ENCODE measurements at places on chromosomes 11 and 22.

GRCh38 chr11:46237248-46238077, 40.0 kb upstream of the CREB3L1 start:
- DNase-seq = no peak

GRCh38 chr11:63536669-63537292, at the start of gene PLAAT4:
Gene PLAAT4 (plus strand): TSS chr11:63536808. CDS start chr11:63536869, 61 bp downstream.
- no peak for DNase-seq

DNA sequence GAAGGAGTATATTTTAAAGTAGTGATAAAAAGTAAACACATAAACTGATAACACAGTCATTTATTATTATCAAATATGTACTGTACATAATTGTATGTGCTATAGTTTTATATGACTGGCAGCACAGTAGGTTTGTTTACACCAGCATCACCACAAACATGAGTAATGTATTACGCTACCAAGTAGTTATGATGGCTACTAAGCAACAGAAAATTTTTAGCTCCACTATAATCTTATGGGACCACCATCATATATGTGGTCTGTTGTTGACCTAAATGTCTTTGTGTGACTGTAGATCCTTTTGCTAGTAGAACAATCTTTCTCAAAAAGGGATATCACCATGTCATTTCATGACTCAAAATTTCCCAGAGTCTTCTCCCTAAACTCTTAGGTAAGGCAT, 93.5 kb downstream of the LARGE2 start:
- DNase-seq = no peak

DNA sequence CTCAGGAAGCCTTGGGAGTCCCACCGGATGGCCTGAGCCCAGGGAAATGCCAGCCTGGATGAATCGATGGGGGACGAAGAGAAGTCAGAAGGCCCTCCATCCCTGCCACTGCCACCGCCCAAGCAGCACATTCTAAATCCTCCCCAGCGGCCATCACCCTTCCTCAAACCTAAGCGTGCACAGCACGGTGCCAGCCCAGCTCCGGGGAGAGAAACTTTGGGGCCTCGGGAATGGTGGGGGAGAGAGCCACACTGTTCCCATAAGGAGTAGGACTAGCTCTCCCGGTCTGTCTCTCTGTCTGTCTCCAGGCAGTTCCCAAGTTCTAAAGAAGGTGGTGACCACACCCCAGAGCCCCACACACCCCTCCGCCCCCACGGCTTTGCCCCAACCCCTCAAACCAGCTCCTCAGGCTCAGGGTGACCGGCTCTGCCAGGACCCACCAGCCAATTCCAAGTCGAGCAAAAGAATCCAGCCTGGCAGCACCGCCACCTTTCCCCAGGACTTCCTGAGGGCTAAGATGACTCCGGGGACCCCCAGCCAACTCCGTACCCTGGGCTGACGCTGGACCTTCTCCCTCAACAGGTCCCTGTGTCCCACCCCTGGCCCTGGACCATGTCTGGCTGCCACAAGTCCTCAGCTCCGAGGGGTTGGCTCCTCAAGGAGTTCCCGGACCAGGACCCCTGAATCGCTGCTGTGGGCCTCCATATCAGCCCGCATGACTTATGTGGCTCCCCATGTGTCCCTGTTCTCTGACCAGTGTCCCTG, 2.7 kb downstream of the AHNAK start:
- DNase-seq = no peak

DNA sequence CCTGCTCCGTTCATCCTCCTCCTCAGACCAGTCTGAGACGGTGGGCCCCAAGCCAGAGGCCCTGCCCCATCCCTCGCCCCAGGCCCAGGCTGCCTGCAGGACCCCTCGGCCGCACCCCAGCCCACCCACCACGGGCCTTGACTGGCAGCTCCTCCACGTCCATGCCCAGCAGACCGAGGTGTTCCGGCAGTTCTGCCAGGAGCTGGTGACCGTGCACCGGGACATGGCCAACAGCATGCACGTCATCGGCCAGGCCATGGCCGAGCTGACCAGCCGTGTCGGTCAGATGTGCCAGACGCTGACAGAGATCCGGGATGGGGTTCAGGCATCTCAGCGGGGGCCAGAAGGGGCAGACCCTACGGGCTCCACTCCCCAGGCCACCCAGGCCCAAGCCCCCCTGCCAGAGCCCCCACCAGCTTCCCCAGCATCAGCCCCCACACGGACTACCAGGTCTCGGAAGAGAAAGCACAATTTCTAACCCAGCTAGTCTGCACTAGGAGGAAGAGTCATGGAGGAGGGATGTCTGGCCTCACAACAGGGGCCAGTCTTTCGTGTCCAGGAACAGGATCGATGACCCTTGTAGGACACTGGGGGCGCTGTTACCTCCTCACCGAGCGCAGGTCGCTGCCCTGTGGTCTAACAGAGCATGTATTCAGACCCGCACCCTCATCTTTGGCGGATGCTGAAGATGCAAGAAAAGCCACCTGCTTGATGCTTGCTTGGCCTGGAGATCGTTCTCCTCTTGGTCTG, 66.3 kb downstream of the PRDM11 start:
- no peak for DNase-seq

- DNase-seq = no peak
These were observed 565 bp downstream of the GAS2L1 start for GRCh38 chr22:29306835-29307595.
